ENCODE measurements at places on chromosomes 12 and 14.

DNA sequence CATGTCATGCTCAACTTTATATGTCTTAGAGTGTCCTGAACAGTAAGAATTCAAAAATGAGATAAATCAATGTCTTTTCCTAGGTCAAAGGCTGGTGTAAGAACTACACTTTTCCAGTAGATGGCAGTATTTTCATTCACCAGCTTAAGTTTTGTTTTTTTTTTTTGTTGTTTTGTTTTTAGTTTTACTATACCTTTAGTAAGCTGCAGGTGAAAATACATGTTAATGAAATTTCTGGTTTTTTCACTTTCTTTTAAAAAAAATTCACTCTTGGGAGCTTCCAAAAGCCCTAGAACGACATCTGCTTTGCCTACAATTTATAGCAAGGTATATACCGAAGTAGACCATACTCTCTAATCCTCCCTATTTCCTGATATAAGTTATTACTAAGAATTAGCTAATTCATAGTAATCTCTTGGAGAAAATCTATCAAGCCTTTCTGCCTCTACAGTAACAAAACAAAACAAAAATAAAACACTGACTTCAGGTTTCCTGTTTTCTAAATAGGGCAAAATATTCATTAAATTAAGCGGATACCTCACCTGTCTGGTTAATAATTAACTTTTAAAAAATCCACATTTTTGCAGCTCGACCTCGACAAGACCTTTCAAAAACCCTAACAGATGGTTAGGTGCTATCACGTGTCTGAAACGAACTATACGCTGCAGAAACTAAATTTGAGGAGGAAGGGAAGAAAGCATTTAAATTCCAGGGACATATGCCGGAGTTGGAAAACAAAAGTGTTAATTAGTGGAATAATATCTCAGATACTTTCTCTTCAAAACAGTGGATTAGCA lies 2.7 kb upstream of the SAMD4A start:
- DNase-seq, result peak; percentile 55

DNA sequence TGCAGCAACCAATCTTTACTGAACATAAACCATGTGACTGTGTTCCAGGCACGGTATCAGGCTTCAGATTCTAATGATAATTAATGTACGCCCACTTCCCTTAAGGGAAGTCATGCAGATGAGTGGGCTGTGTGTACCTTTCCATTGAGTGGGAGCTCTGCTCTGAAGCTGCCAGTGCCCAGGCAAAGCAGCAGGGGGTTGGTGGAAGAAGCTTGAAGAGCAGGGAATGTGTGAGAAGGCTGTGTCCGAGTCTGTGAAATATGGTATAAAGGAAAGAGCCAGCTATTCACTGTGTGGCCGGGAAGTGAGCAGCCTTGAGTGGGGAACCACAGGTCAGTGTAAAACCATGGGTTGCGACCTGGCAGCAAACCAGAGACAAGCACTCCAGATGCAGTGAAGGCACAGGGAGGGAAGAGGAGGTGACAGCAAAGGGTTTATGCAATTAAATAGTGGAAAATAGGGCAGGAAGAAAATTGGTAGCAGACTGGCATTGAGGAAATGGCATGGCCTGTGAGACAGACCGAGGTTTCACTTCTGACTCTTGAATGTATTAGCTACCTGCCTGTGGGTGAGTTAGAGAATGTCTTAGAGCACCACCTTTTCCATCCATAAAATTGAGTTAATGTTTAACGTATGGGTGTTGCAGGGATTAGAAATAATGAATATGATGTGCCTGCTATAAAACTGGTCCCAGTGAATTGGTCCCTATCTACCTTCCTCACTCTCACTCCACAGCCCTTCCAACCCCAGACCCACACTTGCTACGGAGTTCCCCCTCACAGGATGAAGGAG lies 116.4 kb downstream of the NTF3 start:
- DNase-seq, result no peak

- no peak for DNase-seq
Observed at GRCh38 chr12:117142094-117142493, 42.9 kb upstream of the TESC start.

GRCh38 chr14:51860164-51860824 lies at the start of gene GNG2:
TSS of gene GNG2 (plus strand) at chr14:51860612. CDS start at chr14:51950679, 90,067 bp downstream.
- peak; percentile 94 for DNase-seq

DNA sequence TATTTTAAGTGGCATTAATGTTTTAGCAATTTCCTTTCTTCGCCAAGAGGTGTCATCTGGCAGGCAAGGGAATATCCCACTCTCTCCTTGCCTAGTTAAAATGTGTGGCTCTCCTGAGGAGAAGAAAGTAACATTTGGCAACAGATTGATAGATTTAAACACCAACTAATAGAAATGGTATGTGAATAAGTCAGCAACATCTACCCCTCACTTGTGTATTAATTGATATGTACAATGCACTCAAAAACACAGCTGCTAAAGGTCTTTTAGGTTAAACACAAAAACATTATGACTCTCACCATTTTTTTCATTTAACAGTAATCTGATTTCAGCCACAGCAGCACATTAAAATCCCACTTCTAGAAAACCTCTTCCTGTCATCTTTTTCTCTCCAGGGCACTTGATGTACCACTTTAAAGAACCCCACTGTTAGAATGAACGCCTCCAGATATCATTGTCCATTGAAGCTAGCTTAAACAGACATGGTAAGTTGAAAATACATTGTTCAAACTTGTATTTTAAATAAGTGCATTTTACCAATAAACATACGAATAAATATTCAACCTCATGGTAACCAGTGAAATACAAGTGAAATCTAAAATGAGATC lies 151.7 kb downstream of the RPAP3 start:
- no peak for DNase-seq

- no peak for DNase-seq
Observed at GRCh38 chr12:3333991-3334391, 157.0 kb upstream of the PRMT8 start.

GRCh38 chr12:131032082-131032750 lies 78.5 kb downstream of the ADGRD1 start:
- DNase-seq, result no peak

GRCh38 chr12:128088926-128089325 lies 178.0 kb upstream of the TMEM132C start:
- DNase-seq, result no peak

DNA sequence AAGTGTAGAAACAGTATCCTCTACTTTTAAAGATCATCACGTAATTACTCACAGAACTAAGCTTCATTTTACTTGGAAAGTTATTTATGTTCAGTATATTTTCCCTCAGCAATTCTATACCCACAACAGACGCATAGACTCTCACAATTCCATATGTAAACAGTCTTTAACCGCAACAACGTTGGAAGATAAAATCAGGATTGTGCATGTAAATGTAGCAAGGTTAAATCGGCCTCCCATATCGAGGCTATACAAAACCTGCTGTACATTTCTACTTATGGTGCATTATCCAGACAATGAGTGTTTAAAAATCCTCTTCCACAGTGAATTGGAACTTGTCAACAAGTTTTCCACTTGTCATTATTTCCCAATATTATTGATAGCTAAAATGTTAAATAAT lies 581.1 kb downstream of the SLC16A7 start:
- DNase-seq, result no peak

Data from NCI-H1092 treated with DMSO at 0.1 percent for 48 hours (cell line).